ENCODE measurements at places on chromosomes 6 and 20. TPM values are rescaled to one million over a fixed set of nuclear protein-coding genes. Genes with fewer than 3 reads are reported as not detected.
A peak's percentile ranks its signal among the peaks of the same experiment; 100 is the strongest.

DNA sequence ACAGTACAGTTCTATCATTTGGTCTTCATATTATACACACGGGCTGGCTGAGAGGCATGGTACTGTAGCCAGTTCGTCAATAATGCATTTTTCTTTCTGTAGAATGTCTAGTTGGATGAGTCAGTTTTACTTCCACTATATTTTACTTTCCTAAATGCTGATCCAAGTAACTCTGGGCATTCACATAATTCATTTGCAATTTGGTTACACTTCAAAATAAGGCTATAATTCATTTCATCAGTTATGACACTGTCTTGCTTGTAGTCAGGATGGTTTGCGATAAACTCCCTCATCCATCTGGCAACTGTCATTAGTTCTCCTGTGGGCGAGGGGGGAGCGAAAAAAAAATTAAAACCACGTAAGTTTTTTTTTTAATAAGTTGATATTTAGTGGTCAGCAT is 46.3 kb downstream of the GCLC start:
- no peak for DNase-seq

DNA sequence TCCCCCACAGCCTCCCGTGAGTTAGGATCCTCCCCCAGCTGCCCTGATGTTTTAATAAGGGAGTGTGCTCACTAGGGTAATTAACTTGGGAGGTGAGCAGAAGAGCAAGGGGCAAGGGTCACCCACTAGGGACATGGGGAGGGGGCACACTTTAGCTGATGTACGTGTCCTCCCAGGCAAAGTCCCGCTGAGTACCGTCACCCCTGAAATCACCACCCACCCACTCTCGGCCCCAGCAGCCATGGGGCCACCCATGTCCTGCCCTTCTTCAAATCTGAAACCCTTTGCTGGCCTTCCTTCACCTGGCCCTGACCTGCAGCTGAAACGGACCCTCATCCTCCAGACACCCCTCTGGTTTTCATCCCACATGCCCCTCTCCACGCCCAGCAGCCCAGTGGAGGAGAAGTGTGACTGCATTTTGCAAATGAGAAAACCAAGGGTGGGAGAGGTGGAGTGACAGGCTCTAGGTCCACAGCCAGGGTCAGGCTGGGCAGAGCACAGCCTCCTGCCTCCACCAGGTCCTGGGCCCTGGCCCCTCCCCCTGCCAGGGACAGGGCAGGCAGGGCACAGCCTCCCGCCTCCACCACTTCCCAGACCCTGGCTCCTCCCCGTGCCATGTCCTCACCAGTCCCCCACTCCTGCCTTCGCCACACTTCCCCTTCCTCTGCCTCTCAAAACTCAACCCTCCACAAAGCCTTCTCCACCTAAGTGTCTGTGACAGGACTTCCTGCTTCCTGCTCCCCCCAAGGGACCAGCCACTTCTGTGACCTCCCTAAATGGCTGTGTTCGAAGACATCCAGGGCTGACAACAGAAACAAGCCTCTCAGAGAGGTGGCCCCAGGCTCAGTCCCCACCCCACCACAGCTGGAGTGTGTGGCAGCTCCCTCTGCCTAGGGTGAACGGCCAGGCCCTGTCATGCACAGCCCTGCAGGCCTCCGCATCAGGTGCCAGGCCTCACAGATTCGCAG is 15.1 kb downstream of the ACSS1 start:
- DNase-seq, result no peak

DNA sequence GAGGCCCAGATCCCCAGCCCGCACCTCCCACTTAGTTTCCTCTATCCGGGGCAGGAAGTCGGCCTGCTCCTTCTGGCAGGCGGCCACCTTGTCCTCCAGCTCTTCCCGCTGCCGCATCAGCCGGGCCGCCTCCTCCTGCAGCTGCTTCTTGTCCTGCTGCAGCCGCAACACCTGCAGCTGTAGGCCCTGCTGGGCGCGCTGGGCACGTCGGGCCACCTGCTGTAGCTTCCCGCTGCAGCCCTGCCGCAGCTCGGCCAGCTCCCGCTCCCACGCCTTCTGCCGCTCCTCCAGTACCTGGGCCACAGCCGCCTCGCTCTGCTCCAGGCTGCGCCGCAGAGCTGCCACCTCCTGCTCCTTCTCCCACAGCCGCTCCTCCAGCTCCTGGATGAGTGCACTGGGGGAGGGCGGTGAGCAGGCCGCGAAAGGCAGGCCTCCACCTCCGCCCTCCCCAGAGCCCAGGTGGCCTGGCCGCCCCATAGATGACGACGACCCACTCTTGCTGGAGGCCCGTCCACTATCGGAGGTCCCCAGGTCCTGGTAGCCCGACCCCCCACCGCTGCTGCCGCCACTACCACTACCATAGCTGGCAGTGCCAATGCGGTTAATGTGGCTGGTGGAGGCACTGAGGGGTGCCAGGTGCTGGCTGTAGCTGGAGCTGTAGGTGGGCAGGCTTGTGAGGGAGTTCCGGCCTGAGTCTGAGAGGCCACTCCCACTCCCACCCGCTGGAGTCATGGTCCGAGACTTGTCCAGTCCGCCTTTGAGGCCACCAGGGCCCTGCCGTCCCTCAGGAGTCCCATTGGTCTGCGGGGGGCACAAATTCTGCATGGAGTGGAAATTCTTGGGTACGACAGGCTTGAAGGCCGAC is 6.0 kb upstream of the FASTKD5 start:
- DNase-seq, result no peak

GRCh38 chr6:168440520-168441433 is at the start of gene SMOC2:
Gene SMOC2, plus strand, starts transcription at chr6:168441184. Its CDS starts 187 bp downstream, at chr6:168441371.
- no peak for DNase-seq

GRCh38 chr6:44533421-44533820 is 145.9 kb downstream of the CDC5L start:
- peak; percentile 88 for DNase-seq

GRCh38 chr6:16761471-16762267 is 409 bp upstream of the ATXN1 start:
- DNase-seq, result peak; percentile 97

DNA sequence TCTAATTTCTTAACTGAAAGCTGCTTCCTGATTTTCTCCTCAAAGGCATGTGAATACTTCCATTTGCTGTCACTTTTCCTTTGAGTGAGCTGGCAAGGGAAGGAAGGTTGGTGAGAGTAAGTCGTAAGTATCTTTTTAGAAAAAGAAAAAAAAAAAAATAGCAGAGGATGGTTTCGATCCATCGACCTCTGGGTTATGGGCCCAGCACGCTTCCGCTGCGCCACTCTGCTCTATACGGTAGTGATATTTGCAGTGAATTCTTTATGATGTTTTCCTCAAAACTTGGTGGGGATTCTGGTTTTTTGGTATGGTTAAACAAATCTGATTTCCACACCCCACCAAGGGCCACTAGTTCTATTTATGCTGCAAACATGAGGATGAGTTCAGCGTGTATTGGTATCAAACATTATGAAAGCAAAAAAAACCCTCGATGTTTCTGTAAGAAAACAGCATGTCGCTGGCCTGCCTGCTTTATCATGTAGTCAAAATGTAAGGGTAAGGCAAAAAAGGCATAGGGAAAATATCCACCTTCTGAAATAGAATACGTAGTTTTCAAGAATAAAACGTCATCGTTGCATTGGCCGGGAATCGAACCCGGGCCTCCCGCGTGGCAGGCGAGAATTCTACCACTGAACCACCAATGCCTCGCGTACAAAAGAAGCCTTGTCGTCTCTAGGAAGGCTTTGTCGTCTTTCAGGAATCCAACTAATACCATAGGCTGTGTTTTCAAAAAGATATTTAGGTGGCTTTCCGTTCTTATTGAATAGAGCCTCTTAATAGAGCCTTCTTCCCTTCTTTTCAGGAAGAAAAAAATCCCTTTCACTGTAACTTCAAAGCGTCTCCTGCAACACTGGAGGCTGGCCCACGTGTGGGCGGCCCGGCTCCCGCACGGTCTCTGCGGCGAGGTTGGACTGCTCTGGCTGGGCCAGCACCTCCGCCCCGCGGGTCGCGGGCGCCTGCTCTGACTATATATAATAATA is 9.6 kb downstream of the OR2B2 start:
- DNase-seq, result peak; percentile 97

DNA sequence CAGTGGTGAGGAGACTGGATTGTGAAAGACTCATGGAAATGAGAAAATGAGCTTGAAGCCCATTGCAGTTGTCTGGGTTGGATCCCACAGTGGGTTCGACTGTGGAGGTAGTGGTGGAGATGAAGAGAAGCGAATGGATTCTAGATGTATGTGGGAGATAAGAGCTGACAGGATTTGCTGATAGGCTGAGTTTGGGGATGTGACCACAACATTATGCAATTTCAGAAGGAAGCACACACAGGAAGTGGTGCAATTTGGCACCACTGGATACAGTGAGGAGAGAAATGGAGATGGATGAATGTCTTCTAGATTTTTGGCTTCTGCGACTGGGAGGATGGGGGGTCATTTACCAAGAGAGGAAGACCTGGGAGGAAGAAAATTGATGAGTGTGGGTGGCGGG is 64.4 kb upstream of the MAFB start:
- DNase-seq, result no peak

GRCh38 chr20:35616465-35617396 is 1.1 kb downstream of the SPAG4 start:
- no peak for DNase-seq

DNA sequence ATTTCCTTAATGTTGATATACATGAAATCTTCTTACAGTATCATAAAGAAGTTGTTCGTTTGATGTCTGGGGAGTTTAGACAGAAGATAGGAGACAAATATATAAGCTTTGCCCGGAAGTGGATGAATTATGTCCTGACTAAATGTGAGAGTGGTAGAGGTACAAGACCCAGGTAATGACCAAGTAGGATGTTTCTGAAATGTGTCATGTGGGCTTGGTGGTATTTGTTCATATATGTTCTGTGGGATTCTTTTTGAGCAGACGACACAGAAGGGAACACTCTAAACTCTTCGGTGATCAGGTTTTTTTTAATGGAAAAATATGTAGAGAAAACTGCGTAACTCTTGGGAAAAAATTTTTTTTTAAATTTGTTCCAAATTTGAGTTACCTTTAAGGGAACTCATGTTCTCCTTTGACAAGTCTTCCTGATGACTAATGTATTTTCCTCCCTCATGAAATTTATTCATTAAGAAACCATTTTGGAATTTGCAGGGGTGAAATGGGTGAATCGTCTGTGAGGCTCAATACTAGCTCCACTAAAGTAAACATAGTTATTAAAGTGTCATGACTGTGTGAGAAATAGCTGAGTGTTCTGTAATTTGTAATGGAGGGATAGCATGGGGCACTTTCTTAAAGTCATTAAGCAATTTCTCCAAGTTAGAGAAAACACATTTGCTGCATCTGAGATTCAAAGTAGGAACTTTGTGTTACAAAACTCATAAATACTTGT is 100.6 kb downstream of the MAP3K4 start:
- no peak for DNase-seq

- no peak for DNase-seq
These were observed 3.0 kb upstream of the CDYL start for GRCh38 chr6:4773181-4773580.

DNA sequence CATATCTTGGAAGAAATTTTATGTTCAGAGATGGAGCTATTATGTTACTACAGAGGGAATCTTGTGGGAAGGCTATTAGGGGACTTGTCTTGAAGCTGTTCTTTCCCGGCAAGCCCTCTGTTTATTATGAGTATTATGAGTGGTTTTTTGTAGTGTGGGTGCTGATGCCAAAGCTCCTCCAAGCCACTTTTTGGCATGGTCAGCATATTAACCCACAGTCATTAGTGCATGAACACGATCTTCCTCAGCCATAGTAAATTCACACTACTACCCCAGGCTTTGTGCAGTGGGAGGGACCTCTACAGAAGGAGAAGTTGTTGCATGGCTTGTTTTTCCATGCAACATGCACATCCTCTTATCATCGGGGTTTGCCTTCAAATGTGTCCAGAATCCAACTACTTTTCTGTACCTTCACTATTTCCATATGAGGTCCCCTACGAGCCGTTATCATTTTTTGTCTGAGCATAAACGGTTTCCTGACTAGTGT is 6.5 kb upstream of the BMP6 start:
- no peak for DNase-seq

- DNase-seq, result no peak
These were observed 15.4 kb downstream of the RANBP9 start for GRCh38 chr6:13696226-13696625.

GRCh38 chr20:32278199-32278643 is 770 bp downstream of the KIF3B start:
- DNase-seq, result no peak

DNA sequence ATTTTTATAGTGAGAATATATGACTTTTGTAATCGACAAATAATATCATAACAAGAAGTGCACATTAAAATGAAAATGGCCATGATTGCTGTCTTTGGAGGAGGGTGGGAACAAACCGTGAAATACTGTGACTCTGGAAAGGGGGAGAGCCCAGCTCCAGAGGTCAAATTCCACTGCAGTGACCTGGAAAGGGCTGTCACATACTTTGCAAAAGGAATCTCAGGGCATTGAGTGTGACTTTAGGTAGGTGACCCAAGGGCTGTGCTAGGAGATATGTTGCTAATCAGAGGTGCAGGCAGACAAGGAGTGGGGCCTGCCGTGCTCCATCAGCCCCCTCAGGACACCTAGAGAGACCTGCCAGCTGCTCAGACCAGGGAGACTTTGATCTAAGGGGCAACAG is 28.1 kb upstream of the BMP7 start:
- DNase-seq, result no peak

DNA sequence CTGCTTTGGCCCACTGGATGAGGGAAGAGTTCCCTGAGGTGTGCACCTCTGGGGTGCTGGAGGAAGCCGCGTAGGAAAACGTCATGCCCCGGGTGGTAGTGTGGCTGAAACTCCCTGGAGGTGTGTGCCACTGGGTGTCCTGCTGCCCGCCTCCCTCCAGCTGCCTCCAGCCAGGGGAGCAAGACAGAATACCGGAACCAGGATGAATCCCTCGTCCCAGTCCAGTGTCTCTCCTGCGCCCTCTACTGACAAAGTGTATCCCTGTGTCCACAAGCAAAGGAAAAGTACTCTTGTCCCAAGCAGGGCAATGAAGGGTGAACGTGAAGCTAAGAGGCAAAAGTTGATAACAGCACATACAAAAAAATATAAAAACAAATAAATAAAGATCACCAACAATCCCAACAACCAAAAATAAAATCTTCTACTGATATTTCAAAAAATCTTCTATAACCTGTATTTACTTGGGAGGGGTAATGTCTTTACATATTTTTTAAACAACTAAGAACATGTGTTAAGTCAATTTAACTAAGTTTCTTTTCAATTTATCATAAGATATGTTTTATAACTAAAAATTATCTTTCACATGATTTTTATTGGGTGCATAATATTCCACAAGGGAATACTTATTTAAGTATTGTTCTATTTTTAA is 437.6 kb downstream of the MAFB start:
- peak; percentile 42 for DNase-seq

GRCh38 chr20:10611357-10611756 is 62.4 kb downstream of the JAG1 start:
- no peak for DNase-seq

Gene NT5E
- 10.4 TPM for total RNA-seq

Gene IYD
- total RNA-seq, result not detected

Gene ISM1
- 7.1 TPM for total RNA-seq

Gene TMEM244
- total RNA-seq, result not detected

Gene TCP1
- total RNA-seq, result 117 TPM

Gene CST1
- not detected for total RNA-seq

Gene TCP11
- total RNA-seq, result not detected

Gene MOG
- total RNA-seq, result not detected

Gene SLC17A3
- not detected for total RNA-seq

Gene TMC2
- not detected for total RNA-seq

Gene ALDH8A1
- 1.2 TPM for total RNA-seq

Gene NKAIN2
- total RNA-seq, result 0.13 TPM

All from esophagus muscularis mucosa (tissue), 4 donors.